ENCODE measurements at places on chromosomes 11 and 22.

- DNase-seq: no peak
These were observed 248.6 kb upstream of the PLET1 start for GRCh38 chr11:112509300-112509699.

DNA sequence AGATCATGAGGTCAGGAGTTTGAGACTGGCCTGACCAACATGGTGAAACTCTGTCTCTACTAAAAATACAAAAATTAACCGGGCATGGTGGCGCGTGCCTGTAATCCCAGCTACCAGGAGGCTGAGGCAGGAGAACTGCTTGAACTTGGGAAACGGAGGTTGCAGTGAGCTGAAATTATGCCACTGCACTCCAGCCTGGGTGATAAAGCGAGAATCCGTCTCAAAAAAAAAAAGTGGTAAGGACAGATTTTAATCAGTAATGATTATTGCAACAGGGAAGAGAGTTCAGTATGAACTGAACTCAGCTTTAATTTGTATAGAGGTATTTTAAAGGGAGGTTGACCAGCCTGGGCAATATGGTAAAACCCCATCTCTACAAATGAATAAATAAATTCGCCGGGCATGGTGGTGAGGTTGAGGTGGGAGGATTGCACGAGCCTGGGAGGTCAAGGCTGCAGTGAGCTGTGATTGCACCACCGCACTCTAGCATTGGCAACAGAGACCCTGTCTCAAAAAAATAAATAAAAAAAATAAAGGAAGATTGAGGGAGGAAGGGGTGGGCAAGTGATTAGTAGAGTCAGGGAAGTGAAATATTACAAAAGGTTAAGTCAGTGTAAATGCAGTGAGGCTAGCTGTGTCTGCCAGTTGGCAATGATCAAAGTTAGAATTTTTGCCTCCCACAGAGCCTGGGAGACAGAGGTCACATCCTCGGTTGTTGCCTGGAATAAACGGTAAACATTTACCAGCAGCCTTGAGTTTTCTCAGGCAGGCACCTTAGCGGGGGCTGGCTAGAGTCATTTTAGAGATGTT is 2.6 kb upstream of the MCM5 start:
- DNase-seq: no peak

DNA sequence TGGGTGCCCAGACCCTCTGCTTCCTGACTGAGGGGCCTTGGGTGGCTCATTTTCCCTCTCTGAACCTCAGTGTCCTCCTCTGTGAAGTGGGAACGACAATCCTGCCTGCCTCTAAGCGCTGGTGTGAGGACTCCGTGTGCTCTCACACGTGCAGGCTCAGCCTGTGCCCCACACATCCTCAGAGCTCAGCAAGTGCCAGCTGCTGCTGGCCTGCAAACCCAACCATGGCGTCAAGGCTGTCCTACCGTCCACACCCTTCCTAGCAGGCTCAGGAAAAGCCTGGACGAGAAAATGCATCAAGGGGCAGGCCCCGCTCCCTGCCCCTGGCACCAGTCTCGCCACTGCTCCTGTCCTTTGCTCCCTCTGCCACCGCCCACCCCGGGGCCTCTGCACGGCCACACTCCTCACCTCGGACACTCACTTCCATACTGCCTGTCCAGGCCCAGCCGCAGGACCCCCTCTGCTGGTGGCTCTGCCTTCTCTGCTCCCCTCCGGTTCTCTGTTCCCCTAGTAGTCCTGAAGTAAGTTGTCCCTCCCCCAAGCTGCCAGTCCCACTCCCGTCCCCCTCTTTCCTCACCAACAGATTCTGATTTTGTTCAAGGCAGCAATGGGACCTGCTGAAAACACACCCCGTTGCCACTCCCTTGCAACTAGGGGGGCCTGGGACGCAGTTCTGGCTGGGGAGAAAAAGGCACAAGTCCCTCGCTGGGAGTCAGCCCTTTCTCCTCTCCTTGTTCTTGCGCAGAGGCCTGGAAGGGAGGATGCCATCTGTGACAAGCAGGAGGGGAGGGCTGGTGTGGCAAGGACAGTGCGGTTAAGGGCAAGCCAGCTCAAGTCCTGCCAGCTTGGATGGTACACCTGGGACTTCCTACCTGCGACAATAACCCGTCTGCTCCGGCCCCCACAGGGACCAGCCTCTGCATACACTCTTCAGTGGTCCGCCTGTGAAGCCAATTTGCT is 62.2 kb downstream of the ARFGAP3 start:
- no peak for DNase-seq

DNA sequence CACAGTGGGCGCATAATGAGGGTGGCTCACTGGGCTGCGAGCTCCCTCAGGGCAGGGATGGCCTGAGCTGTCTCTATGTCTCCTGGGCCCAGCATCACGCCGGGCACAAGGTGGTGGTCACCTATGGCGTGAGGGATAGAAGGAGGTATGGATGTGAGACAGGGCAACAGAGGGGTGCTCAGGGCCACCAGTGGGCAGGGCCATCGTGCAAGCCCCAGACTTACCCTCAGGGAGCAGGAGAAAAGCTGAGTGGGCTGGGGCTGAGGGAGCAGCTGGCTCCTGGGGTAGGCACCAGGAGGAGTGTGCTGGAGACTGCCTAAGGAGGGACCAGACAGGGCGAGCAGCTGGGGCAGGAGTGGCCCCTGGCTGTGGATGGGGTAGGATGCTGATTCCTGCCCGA is 34.3 kb upstream of the KLHL35 start:
- DNase-seq: no peak

DNA sequence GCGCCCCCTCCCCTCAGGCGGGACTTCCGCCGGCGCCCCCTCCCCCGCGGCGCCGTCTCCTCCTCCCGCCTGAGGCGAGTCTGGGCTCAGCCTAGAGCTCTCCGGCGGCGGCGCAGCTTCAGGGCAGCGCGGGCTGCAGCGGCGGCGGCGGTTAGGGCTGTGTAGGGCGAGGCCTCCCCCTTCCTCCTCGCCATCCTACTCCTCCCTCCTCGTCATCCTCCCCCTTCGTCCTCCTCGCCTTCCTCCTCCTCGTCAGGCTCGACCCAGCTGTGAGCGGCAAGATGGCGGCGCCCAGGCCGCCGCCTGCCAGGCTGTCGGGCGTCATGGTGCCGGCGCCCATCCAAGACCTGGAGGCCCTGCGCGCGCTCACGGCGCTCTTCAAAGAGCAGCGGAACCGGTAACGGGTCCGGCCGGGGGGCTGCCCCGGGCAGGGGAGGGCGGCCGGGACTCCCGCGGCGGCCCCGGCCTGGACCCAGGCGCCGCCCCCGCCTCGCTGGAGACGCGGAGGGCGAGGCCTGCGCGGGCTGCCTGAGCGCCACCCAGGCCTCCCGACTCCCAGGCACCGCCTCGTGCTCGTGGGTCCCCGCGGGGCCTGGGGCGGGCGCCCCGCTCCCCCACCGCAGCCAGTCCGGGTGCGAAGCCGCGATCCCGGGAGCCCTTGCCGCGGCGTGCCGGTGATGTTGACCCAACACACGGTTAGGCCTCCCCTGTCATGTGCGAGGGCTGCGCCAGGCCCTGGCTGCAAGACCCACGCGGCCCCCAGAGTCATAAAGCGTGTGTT is at the start of gene ATXN10:
Gene ATXN10 (plus strand): TSS at position 52 of the 781 bp plus-strand sequence. CDS start 230 bp downstream, at position 282.
- peak; percentile 31 for DNase-seq

GRCh38 chr11:12092714-12093113 is 17.7 kb upstream of the MICAL2 start:
- no peak for DNase-seq

DNA sequence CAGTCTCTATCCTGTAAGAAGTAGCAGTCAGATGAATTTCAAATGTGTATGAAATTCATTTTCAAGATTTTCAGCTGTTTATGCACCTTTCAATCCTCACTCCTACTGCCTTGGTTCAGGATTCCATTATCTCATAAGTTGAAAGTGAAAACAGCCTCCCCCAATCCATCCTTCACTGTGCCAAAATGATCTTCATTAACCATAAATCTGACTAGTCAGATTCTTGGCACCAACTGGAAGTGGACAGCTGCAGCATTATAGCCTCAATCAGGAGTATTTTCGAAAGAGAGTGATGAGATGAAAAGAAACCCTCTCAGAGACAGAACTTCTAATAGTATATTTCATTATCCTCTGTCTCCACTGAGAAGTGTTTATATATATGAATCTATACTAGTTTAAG is 365.3 kb upstream of the PDGFD start:
- no peak for DNase-seq

- no peak for DNase-seq
These were observed 25.7 kb downstream of the PDE2A start for GRCh38 chr11:72648384-72649136.

DNA sequence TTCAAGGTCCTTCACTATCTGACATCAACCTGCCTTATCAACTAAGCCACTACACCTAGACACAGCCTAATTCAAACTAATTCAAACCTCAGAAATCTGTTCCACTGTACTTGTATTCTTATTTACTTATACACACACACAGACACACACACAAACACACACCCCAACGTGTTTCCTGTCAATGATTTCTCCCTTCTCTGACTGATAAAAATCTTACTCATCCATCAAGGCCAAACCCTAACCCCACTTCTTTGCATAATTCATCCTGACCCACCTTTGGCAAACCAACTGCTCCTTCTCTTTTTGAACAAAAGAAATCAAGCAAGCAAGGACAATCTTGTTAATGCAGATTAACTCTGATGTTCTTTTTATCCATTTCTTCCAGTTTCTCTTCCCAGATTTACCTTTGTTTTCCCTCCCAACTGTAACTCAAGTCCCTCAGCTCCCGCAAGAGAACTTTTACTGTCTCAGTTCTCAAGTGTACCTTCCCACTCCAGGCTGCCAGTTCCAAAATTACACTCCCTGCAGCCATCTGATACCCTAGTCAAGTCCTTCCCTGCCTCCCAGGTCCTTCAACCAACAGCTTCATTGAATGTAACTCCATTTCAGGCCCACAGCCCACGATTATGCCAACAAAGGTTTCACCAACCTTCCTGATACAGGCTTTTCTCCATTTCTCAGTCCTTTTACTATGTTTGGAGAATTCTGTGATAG is 78.3 kb downstream of the PAK1 start:
- DNase-seq: no peak

- DNase-seq: no peak
These were observed 73.6 kb downstream of the DSCAML1 start for GRCh38 chr11:117723277-117724024.

GRCh38 chr11:87215236-87215635 is 177.5 kb downstream of the TMEM135 start:
- no peak for DNase-seq

- DNase-seq: no peak
These were observed 10.0 kb downstream of the MUC5B start for GRCh38 chr11:1232883-1233321.

GRCh38 chr11:34890089-34890488 is 26.1 kb downstream of the APIP start:
- DNase-seq: no peak

DNA sequence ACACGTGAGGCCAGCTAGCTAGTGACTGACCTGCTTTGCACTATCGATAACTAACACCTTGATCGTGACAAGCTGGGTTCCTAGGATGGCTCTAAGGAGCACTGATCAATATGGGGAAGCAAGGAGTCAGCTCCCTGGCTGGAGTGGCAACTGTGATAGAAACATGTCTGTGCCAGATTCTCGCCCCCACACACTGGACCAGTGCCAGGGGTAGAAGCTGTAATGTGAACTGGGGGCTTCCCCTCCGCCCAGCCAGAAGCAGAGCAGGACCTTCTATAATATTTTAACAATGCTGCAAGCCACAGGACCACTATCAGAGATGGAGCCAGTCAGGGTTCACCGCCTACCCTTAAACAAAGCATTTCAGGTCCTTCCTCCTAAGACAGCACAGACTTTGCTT is 96.5 kb downstream of the DSCAML1 start:
- no peak for DNase-seq

DNA sequence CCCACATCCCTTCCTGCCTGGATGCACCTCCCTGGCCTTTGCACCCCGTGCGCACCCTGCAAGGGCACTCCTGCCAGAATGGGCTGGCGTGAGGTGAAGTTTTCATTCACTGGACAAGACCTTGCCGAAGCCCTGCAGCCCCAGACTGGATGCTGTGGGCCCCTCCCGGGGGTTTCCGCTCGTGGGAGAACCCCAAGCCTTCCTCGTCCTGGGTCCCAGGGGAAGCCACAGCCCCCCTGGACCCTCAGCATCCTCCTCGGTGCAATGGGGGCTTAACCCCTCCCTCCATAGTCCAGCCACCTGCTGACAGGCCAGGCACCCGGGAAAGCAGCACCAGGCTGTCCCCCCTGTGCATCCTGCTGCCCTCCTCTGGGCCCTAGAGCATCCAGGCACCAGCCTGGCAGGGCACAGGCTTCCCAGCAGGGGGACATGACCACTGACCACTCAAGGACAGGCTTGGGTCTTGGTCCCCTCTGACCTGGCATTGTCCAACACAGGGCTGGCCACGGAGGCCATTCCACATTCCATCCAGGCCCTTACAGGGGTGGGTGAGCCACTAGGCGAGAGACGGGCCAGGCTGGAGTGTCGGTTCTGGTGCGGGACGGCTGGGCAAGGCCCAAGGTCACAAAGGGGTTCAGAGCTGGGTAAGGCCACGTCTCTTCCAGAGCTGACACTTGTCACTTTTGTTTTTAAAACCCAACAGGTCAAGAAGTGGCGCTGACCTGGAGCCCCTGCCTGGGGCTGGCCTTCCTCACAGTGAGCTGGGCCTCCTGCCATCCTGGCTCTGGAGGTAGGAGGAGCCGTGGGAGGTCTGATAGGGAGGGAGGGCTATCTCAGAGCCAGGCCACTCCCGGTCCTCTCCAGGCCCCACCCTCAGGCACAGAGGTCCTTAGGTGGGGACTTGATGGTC is 41.5 kb upstream of the PPARA start:
- no peak for DNase-seq

DNA sequence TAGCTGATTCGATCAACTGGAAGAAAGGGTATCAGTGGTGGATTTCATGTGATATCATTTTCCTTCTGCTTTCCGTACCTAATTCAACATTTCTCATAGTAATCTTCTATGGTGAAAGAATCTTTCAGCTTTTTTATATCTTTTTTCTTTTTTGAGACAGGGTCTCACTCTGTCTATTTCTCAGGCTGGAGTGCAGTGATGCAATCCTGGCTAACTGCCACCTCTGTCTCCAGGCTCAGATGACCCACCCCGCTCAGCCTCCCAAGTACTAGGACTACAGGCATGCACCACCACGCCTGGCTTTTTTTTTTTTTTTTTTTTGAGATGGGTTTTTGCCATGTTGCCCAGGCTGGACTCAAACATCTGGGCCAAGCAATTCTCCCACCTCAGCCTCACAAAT is 18.6 kb upstream of the CHORDC1 start:
- no peak for DNase-seq

GRCh38 chr11:103488031-103488461 is 378.8 kb downstream of the DYNC2H1 start:
- DNase-seq: no peak
